Neuronal stem cell (in vitro differentiated cells): ENCODE measurements at places on chromosomes 12 and 14.
A peak's percentile ranks its signal among the peaks of the same experiment; 100 is the strongest.

GRCh38 chr12:57111031-57111734 is at the start of gene STAT6:
STAT6 (minus strand) TSS chr12:57111362; CDS start chr12:57108278, 3,084 bp downstream.
- DNase-seq: no peak

- no peak for DNase-seq
Measured at GRCh38 chr12:57996520-57996919, 55.2 kb downstream of the ATP23 start.

DNA sequence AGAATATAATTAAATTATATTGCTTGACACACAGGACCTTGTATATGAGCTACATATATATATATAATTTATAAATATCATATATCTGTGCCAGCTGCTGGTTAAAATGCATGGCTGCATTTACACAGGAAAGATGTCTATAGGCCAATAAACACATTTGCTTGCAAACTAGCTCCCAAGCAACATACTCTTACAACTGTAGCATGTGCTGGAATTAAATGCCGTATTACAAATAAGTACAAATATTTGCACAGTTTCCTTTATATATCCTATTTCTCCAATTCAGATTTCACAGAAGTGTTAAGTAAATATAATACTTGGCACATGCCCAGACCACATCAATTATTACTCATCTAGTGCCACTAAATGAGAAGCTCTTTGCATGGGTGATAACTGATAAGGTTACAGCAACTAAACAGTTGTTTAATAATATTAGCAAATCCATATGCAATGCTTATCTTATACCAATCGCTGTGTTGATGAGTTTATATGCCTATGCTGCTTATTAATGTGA is 66.7 kb upstream of the E2F7 start:
- no peak for DNase-seq

GRCh38 chr14:99671235-99672224 is 12.6 kb upstream of the CYP46A1 start:
- peak; percentile 90 for DNase-seq

DNA sequence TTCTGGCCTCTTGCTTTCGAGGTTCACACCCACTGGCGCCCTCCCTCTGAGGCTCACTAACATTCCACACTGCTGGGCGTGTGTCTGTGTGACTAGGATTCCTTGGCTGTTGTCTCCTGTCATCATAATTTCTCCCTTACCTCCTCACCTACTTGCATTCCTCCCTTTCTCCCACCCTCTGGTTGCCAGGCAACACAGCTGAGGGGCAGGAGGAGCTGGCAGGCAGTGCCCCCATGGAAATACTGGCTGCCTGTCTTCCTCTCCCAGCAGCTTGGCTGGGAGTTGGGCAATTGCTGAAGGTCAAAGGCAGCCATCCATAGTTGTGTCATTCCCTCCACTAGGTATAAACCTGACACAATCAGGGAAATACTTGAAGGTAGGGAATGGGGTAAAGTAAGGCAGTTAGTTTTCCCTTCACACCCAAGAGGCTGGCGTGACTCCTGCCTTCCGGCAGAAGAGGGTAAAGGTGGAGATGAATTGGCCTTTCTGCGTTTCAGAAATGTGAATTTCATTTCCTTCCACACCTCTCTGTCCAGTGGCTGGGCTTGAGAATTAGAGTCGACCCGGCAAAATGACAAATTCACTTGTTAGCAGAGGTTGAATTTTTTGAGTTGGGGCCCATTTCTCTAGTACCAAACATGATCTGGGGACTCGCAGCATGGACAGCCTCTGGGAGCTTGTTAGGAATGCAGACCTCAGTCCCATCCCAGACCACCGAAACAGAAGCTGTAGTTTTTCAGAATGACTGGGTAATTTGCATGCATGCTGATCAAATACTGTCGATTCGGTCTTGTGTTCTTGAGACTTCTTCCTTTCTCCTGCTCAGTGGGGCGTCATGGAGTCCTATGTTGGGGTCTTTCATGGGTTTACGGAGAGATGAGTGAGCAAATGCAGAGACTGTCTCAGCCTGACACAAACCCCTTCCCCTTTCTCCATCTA is 24.3 kb upstream of the EMP1 start:
- no peak for DNase-seq

DNA sequence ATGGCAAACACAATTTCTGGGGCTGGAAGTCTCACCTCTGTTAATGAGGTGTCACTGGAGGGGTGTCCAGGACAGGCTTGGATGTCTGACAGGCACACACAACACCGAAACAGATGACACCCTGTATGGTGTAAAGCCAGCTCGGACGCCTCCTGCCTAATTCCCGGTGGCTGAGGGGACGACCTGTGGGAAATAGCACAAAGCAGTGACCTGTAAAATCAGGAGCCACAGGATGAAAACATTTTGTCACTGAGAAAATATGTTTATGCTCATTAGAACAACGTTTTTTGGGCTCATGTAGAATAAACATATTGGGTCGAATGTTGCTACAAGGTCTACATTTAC is 285.0 kb upstream of the RTL1 start:
- DNase-seq: no peak

DNA sequence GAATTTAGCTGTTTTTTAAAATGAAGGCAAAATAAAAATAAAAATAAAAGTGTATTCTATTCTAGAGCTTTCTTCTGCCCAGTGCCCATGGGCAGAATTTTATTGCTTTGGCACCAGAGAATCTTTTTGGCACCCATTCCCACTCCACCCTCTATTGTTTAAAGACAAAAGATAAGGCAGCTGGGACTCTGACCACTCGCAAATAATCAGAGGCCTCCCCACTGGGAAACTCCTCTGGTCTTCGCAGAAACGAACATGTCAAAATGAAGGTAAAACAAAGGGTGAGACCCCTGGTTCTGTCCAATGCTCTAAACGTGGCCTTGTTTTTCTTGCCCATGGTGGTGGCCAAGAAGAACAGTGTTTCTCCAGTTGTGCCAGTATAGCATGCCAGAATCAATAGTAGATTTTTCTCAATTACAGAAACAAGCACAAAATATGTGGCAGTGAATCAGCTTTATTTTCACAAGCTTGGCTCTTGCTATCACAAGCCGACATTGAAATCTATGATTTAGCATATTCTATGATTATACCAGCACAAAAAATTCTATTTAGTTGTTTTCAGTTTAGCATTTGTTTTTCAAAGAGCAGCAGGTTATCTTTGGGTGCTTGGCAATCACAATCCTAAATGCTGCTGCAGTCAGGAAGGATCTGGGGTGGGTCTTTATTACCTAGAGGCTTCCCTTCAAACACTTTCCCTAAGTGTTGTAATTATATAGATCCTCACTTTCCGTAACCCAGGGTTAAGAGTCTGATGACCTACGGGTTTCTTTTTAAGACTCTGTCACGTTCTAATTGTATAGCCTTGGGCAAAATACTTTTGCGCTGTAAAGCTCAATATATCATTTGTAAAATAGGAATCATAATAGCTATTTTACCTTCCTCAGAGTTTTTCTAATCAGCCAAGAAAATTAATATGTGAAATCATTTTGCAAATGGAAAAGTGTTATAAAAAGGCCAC is 50.5 kb downstream of the KITLG start:
- DNase-seq: no peak

DNA sequence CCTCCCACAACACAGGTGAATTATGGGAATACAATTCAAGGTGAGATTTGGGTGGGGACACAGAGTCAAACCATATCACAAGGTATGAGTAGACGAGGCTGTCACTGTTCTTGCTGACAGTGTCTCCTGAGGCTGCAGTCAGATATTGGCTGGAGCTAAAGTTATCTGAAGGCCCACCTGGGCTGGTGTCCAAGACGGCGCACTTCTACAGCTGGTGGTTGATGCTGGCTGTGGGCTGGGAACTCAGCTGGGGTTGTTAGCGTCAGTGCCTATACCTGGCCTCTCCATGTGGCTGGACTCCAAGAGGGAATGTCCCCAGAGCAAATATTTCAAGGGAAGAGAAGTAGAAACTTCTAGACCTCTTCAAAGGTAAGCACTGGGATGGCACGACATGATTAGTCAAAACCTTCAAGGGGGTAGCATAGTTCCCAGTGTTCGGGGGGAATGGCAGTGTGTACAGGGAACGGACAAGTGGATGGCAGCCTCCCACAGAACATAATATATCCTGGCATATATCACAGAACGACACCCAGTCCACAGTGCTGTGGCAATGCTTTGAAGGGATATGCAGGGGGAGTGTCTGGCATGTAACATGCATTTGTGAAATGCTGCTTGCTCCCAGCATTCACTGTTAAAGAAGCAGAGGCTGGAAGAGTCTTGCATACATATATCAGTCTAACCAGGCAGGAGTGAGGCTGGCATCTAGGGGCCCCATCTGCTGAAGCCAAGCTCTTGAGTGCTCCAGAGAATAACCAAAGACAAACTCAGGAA is 126.7 kb upstream of the RFLNA start:
- no peak for DNase-seq

- no peak for DNase-seq
Measured at GRCh38 chr14:71675126-71675899, 256.9 kb upstream of the RGS6 start.

GRCh38 chr14:99331811-99332210 is 59.8 kb upstream of the BCL11B start:
- no peak for DNase-seq

DNA sequence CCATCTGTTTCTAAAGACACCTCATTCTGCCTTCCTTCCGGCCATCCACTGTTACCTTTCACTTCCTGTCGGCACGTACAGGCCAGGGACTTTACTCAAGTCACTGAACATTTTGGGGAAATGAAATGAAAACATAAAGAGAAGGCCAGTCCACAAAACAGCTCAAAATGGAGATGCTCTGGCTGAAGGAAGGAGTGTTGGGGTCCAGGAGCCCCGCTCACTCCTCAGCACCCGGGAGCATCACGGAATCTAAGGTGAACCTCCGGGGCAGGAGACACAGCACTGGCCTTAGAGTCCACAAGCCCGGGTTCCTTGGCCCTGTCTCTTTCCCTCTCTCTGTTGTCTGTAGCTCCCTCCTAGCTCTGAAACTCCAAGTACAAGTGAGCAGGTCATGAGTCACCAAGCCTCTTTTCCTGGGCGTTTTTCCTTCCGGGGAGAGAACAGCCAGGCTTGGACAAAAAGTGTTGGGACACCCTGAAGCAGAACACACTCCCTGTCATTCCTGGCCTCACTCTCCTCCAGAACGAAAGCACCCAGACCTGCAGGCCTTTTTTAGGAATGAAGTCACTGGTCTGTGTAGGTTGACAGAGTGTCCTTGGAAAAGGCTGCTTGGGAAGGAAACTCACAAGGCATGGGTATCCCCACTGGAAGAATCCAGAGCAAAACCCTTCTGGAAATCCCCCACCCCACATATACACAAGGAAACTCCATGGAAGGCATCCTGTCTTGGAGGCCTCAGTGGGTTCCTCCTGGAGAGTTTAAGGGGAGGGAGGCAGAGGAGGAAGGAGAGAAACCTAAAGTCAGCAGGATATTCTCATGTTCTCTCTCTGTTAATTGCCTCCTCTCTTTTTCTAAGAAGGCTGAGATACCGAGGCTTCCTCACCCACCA is 245.3 kb downstream of the ZFP36L1 start:
- no peak for DNase-seq

- no peak for DNase-seq
Measured at GRCh38 chr14:23646648-23647549, 10.7 kb downstream of the DHRS2 start.

DNA sequence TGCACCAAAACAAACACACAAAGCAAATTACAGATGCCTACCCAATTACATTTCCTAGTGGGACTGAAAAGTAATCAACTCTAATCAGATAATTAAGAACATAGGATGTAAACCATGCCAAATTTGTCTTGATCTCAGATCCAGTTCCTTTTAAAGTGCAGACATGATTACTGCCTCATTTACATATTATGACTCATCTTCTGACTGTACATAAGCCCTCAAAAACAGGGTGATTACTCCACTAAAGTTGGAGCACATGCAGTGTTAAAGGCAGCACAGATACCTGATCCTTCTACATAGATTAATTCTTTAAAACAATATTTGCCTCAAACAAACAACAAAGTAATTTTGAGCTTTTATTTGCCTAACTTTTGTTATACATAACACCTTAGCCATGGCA is 337.2 kb downstream of the RPS29 start:
- no peak for DNase-seq

GRCh38 chr14:24947131-24947530 is 102.8 kb downstream of the STXBP6 start:
- no peak for DNase-seq

- no peak for DNase-seq
Measured at GRCh38 chr14:67512463-67513310, 20.4 kb upstream of the PLEKHH1 start.

DNA sequence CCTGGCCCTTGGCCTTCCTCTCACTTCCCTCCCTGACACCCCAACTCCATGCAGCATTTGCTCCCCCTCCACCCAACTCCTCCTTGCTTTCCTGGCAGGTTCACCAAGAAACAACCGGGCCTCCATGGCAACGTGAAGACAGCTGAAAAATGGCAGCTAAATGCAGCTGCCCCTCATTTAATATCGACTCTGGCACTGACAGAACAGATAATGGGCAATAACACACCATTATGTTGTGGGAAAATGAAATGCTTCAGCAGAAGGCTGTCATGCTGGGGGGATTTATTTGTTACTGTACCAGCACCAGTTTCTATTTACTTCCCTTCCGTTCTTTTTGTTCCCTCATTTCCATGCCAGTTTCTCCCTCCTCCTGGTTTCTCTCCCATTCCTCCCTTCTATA is 440.8 kb downstream of the NRXN3 start:
- no peak for DNase-seq

DNA sequence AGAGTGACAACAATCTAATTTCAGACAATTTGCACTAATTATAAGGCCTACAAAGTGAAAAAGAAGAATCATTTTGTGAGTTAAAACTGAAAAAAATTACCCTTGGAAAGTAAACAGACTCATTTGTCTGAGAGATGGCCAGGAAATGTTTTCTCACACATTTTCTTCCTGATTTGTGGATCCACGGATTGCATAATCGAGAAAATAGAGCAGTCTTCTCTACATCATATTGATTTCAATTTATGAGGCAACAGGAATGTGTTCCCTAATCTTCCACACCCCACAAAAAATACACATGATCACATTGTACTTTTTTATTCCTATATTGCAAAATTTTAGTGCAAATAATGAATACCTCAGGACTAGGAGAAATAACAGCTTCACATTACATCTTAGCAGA is 160.8 kb downstream of the CCER1 start:
- no peak for DNase-seq

DNA sequence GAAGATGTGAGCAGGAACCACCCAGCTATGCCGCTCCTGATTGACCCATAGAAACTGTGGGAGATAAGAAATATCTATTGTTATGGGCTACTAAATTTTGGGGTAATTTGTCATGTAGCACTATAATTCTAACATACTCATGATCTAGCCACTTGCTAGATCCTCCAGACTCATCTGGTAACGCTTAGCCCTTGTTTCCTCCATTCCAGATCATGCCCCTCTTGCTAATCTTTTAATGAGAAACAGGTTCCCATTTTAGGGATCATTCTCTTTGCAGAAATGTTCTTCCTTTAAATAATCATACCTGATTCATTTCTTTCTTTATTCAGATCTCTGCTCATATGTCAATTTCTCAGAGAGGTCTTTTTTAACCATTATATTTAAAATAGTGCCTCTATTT is 3.8 kb upstream of the ARHGDIB start:
- DNase-seq: no peak

- DNase-seq: peak; percentile 36
Measured at GRCh38 chr12:124036657-124037109, 63.7 kb downstream of the ZNF664 start.
